ENCODE measurements at places on chromosomes 4 and X.

- no peak for DNase-seq
These were observed 32.4 kb downstream of the CASP3 start for GRCh38 chr4:184616633-184617551.

GRCh38 chr4:10353110-10353509 is 104.1 kb downstream of the ZNF518B start:
- no peak for DNase-seq

- no peak for DNase-seq
These were observed 62.6 kb upstream of the MAGEH1 start for GRCh38 chrX:55389376-55389775.

- no peak for DNase-seq
These were observed 8.5 kb downstream of the SMS start for GRCh38 chrX:21948897-21949578.

GRCh38 chr4:145177906-145178538 is 2.4 kb downstream of the OTUD4 start:
- no peak for DNase-seq
